Stimulated activated CD8-positive, alpha-beta memory T cell treated with anti-CD3 and anti-CD28 coated beads, Interleukin-15, amount 100 ng/mL, for 4 hours (primary cell): ENCODE measurements at places on chromosomes 6 and 20.

DNA sequence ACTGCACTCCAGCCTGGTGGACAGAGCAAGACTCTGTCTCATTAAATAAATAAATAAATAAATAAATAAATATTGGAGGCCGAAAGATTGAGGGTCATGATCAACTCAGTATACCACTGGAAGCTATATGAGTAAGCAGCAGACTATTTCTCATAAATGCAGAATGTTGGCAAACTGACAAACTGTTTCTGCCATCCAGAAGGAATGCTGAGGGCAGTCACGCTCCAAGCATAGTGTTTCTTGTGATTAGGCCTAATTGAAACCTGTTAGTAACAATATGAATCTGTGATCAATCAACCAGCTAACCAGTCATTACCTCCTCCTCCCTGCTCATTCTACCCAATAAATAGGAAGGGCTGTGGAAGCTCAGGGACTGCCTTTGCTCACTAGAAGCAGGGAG is 15.2 kb upstream of the KCNK15 start:
- no peak for DNase-seq

- DNase-seq, result no peak
Measured at GRCh38 chr20:43065299-43065698, 124.4 kb downstream of the PTPRT start.

GRCh38 chr20:18009116-18009515 is 40.3 kb downstream of the MGME1 start:
- no peak for DNase-seq

DNA sequence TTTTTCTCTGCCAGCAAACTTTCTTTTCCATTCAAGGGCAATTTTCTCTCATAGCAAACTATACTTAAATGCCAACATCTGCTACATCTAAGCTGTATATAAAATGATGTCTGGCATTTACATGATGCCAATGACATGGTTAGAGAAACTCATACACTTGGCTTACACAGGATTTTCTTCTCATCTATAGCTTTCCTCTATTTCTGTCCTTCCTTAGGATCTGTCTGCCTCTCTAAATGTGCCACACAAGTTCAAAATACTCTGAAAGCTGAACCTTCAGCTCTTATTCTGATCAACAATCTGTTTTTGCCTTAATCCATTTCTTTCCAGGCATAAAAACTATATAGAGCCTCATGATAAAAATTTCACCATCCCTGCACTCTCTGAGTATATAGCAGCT is 290.9 kb upstream of the RNF217 start:
- DNase-seq, result no peak

DNA sequence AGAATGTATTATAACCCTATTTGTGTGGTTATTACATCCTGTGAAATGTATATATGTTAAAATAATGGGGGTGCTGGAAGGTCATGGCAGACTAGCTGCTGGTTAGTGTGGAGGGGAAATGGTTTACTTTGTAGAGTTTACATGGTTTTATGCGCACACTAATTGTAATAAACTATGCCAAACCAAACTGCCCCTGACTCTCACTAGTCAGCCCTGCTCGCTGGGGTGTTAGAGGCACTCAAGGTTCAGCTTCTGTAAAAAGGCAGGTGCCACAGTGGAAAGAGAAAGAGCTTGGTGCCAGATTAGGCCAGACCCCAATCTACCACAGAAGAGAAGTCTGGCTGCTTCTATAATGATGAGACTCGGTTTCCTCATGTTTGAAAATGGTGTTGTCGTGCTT is 52.7 kb downstream of the GOPC start:
- DNase-seq, result no peak

DNA sequence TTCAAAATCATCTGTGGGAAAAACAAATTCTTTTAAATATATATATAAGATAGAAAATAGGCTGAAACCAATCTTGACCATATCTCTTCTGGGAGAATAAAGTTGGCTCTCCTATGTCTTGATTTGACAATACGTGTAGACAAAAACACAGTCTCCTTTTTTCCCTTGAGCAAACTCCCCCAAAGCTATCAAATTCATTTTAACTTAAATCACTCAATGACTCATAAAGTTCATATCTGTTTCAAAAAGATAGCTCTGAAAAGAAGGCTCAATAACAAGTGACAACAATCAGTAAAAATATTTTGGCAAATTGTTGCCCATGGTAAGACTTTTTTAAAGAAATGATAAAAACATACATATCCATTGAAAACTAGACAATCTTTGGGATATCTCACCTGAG is 236.0 kb upstream of the TENT5A start:
- no peak for DNase-seq

DNA sequence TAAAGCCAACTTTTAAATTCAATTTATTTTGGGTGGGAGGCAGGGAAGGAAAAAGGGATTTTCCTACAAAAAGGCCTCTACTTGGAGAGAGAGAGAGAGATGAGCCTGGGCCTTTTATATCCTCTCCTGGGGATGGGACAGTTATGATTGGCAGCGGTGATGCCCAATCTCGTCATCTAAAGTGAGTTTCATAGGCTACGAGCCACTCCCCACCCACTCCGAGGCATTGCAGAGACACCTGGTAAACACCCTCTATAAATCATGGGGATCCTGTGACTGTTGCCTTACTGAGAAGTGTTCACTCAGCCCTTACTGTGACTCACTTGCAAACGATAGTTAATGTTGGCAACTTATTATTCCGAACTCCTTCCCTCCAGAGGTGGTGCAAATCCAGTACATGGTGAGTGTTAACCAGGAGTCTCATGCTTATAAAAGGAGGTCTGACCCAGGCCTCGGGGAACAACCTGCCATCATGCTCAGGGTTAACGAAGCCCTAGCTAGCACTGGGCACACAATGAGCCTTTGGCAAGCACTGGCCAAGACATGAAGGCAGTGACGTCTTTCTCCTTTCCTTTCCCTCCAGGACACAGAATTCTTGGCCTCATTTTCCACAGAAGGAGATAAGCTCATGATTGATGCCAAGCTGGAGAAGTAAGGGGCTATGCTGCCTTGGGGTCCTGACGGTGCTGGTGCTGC is 20.5 kb downstream of the BPIFB4 start:
- no peak for DNase-seq

DNA sequence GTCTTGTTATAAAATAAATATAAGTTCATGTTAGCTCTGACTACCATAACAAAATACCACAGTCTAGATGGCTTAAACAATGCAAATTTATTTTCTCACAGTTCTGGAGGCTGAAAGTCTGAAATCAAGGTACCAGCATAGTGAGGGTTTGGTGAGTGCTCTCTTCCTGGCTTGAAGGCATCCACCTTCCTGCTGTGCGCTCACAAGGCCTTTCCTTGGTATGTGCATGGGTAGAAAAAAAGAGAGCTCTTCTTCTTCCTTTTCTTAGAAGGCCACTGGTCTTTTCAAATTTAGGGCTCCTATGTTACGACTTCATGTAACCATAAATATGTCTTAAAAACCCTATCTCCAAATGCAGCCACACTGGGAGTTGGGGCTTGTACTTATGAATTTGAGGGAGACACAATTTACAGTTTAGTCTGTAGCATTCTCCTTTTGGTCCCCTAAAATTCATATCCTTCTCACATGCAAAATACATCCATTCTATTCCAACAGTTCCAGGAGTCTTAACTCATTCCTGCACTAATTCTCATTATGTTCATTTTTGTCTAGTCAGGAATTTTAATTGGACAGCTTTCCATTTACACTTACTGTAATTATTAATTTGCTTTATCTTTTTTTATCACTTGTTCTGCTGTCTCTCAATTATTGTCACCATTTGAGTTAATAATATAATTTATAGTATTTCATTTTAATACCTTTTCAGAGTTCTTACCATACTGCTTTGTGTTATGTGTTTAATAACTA is 381.9 kb upstream of the EPHA7 start:
- no peak for DNase-seq

GRCh38 chr20:2164421-2164820 is 62.8 kb downstream of the STK35 start:
- no peak for DNase-seq

GRCh38 chr6:11161031-11161956 is 49.8 kb upstream of the ERVFRD-1 start:
- DNase-seq, result no peak

DNA sequence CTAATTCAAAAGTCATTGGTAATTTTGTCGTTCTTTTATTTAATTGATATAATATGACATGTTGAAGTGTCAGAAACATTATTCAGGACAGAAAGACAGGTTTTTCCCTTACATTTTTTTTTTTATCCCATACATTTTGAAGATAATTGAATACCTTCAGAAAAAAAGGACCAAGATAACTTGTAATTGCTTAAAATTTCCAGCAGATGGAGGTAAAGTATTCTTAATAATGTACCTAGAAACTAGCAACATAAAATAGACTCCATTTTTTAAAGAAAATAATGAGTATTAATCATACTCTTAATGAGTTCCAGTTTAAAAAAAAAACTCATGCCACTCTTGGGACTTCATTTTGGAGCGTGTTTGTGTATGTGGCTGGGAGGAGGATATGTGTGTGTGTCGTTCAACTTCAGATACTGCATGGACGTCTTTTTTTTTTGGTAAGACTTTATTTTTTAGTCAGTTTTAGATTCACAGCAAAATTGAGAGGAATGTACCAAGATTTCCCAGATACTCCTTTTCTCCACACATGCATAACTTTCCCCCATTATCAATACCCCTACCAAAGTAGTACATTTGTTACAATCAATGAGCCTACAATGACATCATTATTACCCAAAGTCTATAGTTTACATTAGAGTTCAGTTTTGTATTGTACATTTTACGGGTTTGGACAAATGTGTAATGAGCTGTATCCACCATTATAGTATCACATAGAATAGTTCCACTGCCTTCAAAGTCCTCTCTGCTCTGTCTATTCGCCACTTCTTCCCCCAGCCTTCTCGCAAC is 79.4 kb downstream of the ROS1 start:
- no peak for DNase-seq

GRCh38 chr6:3209114-3210023 is 18.1 kb downstream of the TUBB2B start:
- DNase-seq, result no peak

DNA sequence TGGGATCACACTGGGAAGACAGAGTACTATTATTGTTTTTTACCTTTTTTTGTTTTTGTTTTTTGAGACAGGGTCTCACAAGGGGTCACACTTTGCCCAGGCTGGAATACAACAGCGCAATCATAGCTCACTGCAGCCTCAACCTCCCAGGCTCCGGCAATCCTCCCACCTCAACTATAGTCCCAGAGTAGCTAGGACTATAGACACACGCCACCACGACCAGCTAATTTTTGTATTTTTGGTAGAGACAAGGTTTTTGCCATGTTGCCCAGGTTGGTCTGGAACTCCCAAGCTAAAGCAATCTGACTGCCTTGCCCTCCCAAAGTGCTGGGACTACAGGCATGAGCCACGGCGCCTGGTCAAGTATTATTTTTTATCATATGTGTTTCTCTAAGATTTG is 81.0 kb downstream of the ZMYND8 start:
- DNase-seq, result no peak

DNA sequence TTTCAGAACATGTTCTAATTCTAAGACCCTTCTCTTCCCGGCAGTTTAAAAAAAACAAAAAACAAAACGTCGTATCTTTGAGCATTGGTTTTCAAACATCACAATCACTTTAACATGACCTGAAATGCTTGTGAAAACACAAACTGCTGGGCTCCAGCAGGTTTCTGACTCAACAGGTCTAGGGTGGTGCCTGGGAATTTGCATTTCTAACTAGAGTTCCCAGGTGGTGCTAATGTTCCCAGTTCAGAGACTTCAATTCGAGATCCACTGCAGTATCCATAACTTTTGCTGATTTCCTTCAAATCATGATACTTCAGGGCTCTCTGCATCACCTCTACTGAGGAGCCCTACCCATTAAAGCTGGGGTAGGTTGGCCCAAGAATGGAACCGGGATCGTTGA is 850 bp upstream of the SMPDL3A start:
- DNase-seq, result no peak

DNA sequence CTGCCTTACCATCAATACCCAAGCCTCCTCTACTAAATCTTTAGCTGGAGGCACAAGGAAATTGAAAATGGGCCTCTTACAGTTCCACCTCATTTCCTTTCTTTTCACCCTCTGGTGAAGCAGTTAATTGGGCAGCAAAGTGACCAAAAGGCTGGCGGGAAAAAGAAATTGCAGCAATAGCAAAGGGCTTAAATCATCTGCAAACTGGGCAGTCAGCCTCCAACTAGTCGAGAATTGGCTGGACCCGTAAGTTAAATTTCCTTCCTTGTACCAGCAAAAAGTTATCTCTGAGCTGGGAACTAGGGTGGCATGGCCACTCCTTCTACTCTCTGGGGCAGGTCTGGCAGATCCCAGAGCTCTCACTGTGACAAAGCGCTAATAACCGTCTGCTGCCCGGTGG is 33.5 kb downstream of the GHRH start:
- no peak for DNase-seq

GRCh38 chr6:149128489-149129145 is 188.9 kb upstream of the TAB2 start:
- DNase-seq, result no peak

GRCh38 chr6:129188306-129188705 is 305.4 kb downstream of the LAMA2 start:
- no peak for DNase-seq

GRCh38 chr6:112251171-112251875 is 3.0 kb downstream of the LAMA4 start:
- no peak for DNase-seq

DNA sequence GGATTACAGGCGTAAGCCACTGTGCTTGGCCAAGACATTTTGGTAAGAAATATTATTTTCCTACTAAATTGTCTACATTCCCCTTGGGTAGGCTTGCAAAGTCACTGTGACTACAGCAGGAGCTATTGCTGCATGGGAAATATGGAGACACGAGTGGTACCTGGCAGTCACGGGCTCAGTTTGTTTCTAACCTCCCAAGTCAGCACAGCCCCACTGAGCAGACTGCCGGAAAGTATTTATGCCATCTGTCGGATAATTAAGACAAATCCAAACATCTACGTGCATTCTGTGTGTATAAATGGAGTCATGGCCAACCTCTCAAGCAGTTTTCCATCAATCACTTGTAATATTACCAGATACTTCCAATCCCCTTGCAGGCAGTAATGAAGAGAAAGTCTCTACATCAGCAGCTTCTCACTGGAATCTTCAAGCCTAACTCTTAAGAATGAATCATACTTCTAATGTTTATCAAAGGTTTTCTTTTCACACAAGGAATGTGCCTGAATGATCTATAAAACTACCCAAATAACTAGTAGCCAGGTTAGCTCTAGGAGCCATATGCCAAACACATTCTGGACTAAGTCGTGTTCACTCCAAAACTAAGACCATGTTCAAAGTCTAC is 20.1 kb downstream of the PSMB1 start:
- no peak for DNase-seq

- DNase-seq, result no peak
Measured at GRCh38 chr6:113146878-113147277, 710.3 kb upstream of the MARCKS start.

DNA sequence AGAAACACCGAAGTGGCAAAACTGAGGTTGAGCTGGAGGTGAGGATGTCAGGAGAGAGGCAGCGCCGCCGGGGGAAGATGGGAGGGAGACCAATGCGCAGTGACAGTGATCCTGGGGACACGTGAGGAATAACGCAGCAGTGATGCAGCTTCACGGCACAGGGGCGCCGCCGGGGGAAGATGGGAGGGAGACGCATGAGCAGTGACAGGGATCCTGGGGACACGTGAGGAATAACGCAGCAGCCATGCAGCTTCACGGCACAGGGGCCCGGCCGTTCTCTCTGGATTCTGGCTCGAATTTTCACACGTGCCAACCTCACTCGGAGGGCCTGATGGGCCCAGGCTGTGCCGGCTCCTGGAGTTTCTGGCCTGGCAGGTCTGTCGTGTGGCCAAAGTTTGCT is 94.7 kb downstream of the SMOC2 start:
- DNase-seq, result no peak
